ENCODE measurements at places on chromosomes 16 and 17.

DNA sequence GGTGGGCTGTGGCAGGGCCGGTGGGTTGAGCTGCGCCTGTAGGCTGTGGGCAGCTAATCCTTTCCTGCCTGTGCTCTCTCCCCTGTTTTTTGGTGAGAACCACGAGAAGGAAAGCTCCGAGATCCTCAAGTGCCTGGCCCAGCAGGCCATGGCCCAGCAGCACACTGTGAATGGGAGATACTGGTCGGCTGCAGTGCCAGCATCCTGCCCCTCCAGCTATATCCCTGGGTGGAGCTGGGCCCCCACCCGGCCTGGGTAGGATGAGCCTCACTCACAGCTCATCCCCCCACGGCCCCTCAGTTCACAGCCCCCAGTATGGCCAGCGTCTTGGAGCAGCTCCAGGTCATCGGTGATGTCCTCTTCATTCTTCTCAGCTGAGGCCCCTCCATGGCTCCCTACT, 164.4 kb upstream of the ZNF267 start:
- no peak for DNase-seq

DNA sequence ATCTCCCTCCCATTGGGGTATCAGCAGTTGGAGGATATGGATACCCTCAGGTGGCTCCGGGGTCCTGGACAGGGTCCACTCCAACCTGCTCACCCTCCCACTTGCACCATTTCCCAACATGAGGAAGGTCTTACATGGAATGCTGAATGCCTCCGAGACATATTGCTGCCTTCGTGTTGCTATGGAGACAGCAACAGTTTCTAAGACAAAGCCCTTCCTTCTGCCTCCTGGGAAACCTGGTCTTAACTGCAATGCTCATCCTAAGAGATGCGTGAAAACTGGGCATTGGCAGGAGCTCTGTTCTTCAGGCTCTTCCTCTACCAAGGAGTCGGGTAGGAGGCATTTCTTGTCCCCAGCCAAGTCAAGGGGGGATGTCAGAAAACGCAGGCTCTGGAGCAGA, 45.2 kb downstream of the ST3GAL2 start:
- DNase-seq, result no peak

GRCh38 chr16:269061-269796, 6.5 kb downstream of the RGS11 start:
- DNase-seq, result no peak

DNA sequence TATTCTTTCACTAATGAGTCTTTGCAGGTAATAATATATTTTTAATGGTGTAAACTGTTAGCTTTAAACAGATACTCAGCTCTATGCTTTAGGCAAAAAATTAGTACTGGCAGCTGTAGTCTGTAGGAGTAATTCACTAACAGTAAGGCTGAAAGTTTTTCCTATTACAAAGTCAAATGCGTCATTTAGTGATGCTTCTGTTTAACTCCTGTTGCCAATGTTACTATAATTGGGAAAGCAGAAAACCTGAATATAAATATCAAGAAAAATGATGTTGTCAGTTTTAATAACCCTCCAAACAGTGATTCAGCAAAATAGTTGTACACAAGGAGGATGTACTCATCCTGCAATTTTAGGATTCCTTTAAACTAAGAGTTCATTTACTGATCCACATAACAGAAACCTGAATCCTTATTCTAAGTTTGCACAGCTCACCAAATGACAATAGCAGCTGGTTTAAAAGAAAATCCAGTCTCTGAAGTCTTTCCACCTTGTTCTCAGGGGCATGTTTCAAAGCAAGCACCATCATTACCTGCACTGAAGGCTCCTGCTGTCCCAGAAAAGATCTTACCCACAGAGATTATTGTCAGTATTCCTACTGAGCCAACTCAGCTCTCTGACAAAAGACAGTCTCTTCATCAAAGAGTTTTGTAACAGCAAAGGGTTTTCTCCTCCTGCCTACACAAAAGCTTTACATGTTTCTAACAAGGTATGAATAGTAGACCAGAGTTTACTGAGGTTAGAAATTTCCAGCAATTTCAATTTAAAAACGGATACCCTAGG, 4.2 kb downstream of the CDR2 start:
- no peak for DNase-seq

GRCh38 chr17:75094871-75095399, 7.2 kb downstream of the SLC16A5 start:
- no peak for DNase-seq

DNA sequence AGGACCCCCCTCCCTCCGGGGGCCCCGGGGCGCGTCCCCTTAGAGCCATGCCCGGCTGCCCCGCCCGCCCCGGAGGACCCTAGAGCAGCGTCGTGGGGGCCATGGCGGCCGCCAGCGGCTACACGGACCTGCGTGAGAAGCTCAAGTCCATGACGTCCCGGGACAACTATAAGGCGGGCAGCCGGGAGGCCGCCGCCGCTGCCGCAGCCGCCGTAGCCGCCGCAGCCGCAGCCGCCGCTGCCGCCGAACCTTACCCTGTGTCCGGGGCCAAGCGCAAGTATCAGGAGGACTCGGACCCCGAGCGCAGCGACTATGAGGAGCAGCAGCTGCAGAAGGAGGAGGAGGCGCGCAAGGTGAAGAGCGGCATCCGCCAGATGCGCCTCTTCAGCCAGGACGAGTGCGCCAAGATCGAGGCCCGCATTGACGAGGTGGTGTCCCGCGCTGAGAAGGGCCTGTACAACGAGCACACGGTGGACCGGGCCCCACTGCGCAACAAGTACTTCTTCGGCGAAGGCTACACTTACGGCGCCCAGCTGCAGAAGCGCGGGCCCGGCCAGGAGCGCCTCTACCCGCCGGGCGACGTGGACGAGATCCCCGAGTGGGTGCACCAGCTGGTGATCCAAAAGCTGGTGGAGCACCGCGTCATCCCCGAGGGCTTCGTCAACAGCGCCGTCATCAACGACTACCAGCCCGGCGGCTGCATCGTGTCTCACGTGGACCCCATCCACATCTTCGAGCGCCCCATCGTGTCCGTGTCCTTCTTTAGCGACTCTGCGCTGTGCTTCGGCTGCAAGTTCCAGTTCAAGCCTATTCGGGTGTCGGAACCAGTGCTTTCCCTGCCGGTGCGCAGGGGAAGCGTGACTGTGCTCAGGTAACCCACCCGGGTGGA, 759 bp downstream of the ALKBH5 start:
- no peak for DNase-seq

- DNase-seq, result no peak
These were observed 651 bp upstream of the EIF1 start for GRCh38 chr17:41687828-41688640.

DNA sequence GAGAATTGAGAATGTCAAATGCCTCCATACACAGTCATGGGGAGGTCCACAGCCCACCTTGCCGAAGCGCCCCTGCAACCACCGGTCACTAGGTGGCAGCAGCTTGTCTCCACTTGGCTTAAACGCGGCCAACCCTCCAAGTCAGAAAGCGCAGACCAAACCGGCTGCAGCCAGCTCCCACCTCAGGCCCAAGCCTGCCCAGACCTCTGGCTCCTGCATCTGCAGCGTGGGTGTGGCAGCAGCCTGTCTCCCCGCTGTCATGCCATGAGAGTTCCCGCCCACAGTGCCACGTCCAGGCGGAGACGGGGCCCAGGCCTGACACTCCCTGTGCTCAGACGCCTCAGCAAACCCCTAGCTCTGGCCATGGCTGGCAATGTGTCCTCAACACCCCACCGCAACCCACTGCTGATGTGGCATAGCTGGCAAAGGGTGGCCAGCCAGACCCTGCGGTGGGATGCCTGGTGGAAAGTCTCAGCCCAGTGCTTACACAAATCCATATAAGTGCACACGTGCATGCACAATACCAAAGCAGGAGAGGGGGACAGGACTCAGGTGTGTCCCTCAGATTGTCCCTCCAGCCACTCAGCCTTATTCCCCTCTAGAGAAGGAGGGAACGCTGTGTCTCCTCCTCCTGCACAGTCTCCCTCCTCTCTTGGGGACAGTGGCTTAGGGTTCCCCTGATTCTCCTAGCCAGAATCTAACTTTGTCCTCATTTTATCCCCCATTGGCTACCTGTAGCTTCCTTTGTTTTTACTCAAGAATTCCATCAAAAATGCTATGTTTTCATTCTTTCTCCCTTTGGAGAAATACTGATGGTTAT, 10.9 kb downstream of the COPZ2 start:
- peak; percentile 89 for DNase-seq

DNA sequence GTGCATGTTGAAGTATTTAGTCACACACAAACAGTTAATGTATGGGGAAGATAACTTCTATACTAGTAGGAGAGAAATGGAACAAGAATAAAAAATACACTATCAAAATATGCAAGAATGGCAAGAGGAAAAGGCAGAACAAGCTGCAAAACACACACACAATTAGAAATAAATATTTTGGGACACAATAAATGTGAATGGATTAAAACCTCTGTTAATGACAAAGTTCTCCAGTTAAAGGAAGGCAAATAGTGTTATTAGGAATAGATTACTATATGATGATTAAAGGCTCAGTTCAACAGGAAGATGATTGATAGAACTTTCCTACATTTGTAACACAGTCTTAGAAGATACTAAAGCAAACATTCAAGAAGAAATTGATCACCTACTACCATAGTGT, 106.3 kb upstream of the ZNF750 start:
- DNase-seq, result no peak

DNA sequence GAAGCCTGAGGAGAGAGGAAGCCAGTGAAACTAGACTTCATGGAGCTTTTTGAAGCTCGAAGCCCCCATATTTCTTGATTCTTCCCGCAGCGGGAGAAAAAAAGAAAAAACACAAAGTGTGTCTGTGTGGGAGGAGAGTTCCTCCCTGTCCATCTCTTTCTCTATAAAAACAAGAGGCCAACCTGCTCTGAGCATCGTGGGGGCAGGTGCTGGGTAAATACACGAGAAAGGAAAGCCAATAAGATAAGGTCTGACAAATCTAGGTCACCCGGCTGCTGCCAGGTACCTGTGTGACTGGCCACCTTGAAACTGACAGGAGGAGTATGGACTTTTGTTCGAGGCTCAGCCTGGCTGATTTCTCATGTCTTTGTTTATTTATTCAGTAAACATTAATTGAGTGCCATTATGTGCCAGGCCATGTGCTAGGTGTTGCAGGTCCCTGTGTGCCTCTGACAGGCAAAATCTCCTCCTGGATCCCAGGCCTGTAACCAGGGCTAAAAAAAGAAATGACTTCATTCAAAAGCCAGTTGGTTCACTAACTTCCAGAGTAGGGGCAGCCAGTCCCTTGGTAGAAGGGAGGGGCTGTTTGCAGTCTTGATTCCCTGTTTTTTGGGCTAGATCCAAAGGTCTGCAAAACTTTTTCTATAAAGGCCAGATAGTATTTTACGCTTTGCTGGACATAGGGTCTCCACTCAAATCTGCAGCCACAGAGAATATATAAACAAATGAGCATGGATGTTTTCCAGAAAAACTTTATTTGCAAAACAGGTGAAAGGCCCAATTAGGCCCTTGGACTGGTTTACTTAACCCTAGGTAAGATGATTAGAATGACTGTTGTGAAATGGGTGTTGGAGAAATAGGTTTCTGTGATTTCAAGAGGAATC, 35.6 kb downstream of the YPEL2 start:
- DNase-seq, result no peak

GRCh38 chr17:5210091-5210490, 18.4 kb upstream of the ZNF594 start:
- no peak for DNase-seq

DNA sequence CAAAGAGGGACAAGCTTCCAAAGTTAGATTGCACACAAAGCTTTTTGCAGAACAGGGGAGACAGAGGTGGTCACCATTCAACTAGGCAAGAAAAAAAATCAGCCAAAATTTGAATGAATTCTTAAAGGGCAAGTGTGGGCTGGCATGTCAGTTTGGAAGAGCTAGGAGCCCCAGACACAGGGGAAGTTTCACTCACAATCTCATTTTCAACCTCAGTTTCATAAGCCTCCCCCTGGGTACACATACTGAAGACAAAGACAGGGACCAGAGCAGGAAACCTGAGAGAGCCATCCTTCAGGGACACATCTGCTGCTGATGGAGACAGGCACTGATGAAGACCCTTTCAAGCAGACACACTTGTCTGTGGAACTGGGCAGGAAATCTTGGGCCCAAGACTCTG, 106.3 kb upstream of the PSMD7 start:
- no peak for DNase-seq

- DNase-seq, result no peak
These were observed 126.9 kb downstream of the MRM1 start for GRCh38 chr17:36728030-36728991.

- no peak for DNase-seq
These were observed 2.1 kb downstream of the PRPSAP1 start for GRCh38 chr17:76351526-76352071.

DNA sequence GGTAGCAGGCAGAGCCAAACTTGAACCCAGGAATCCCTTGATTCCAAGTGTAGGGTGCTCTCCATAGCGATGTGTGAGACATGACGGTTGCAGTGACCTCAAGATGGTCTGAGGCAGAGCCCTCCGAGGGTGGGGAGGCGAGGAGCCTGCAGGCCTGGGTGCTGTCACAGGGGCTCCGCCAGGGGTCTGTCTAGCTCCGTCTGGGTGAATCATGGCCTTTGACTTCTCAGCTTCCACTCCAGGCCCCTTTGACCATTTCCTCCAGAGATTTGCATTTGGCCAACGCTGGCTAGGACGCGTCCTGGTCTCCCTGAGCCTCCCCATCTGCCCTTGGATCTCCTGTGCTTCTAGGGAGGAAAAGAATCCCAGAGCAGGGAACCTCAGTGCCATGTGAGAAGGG, 104.6 kb downstream of the RAP1GAP2 start:
- no peak for DNase-seq

GRCh38 chr16:66899945-66900710, 18.6 kb downstream of the CDH16 start:
- DNase-seq, result no peak

DNA sequence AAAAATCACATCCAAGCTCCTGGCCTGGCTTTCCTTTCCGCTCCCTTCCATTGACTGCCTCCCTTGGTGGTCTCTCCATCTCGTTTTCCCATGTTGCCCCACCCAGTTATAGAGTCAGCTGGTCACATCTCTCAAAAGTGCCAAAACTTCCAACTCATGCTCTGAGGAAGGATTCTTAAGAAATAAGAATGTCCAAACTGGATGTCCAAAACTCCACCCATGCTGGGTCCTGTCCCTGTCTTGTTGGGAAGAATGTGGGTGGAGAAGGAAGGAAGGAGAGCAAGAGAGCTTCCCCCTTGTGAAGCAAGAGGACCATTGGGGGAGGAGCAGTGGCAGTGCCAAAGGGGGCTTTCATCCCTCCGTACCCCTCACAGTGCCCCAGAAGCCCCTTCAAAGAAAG, 44.6 kb upstream of the MAP3K14 start:
- DNase-seq, result no peak

DNA sequence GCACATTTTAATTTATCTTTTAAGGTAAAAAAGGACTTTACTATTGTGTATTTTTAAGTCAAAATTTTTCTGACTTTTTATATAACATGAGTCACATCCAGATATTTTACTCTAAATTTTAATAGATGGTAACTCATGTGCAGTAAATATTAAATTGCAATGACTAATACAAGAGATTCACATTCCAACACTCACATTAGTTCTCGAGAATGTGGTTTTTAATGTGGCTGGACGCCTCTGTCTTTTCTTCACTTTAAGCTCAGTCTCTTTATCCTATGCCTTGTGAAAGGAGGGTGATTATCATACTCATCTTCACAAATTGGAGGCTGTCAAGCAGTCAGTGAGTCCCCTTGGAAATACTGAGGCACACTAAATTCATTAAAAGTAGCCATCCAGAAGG, 315.6 kb downstream of the HS3ST3B1 start:
- no peak for DNase-seq
